Activated CD4-positive, alpha-beta memory T cell treated with anti-CD3 and anti-CD28 coated beads for 36 hours (primary cell): ENCODE measurements at places on chromosomes 11 and 22.

GRCh38 chr11:13850231-13851005 lies 112.1 kb upstream of the SPON1 start:
- DNase-seq = no peak

DNA sequence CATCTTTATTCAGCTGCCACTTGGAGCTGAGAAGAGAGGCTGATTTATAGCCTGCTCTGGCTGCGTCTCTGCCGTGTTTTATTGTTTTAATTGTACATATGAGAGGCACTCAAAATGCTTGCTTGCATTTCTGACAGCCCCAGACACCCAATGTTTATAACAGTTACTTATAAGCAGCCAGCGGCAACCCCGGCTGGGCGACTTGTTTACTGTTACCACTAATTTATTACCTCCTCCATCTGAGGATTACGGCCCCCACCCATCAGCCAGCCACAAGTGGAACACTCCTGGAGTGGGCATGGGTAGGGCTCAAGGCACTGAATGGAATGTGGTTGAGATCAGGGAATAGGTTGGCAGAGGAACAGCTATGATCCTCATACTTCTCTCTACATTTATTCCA lies 61.2 kb downstream of the CLPB start:
- no peak for DNase-seq

GRCh38 chr11:69650081-69650831 lies 9.3 kb downstream of the CCND1 start:
- DNase-seq = no peak

DNA sequence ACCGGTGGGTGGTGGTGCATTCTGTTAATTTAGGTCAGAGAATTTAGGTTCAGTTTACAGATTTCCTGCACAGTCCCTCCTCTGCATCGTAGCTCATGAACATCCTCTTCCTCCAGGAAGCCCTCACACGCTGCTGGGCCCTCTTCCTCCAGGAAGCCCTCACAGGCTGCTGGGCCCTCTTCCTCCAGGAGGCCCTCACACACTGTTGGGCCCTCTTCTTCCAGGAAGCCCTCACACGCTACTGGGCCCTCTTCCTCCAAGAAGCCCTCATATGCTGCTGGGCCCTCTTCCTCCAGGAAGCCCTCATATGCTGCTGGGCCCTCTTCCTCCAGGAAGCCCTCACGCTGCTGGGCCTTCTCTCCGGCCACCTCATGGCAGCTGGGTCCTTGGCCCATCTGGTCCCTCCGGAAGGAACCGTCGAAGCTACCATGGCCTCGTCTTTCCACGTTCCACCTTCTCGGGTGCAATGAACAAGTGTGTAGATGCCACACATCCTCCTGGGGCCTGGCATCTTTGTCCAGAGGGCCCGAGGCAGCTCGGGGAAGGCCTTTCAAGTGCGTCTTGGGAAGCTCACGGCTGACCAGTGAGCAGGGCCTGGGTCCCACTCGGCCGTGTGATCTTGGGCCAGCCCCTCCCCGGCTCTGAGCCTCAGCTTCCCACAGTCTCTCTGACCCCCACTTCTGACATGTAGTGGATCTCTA lies 58.9 kb upstream of the PPARA start:
- no peak for DNase-seq

GRCh38 chr22:19955241-19956128 lies 13.9 kb upstream of the TXNRD2 start:
- DNase-seq = no peak

- peak; percentile 26 for DNase-seq
Observed at GRCh38 chr11:86637988-86638387, 34.4 kb downstream of the ME3 start.

- no peak for DNase-seq
Observed at GRCh38 chr11:27147916-27148315, 107.3 kb downstream of the BBOX1 start.

GRCh38 chr11:74397501-74398243 lies 561 bp downstream of the PGM2L1 start:
- peak; percentile 44 for DNase-seq

DNA sequence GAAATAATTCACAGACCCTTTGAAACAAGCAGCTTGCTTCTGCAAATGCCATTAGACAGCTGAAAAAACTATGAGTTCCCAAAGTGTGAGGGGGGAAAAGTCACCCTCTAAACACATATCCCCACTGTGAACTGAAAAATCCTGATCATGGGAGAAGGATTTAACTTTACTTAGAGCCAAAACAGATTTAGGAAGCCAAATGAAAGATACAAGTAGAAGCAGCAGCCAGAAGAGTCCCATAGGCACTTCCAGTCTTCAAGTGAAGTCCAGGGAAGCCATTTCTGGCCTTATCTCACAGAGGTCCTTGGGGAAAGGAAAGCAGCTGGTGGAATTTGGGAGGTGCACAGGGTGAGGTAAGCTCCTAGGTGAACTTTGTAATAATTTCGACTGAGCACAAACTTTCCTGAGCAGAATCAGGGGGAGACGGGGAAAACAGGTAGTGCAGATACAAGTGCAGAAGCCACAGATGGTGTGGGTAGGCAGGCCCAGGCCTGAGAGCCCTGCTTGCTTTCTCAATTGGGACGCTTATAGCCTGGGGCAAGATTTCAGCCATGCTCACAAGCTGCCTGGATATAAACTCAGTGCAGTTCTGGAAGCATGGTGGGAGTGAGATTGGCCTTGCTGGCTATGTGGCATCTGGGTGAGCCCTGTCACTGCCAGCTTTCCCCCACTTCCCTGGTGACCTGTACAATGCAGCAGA lies 44.8 kb downstream of the GAS2 start:
- DNase-seq = no peak

- no peak for DNase-seq
Observed at GRCh38 chr11:2538951-2539350, 94.1 kb downstream of the KCNQ1 start.

DNA sequence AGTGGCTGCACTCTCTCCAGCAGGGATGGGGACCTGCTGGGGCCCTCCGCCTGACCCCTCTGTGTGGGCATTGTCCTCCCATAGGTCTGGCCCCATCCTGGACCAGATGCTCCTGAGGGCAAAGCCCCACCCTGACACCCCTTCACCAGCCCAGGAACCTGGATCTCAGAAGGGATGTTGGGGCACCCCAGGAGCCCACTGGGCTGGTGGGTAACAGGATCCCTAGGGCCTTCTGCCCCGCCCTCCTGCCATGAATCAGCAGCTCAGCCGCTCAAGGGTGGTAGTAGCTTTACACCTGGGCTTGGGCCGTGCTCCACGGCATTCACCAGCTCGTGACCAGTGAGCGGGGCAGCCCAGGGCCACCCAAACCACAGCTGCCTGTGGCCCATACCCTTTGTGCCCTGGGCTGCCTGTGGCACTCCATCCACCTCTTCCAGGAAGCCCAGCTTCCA lies 1.0 kb upstream of the MAPK12 start:
- DNase-seq = peak; percentile 29

DNA sequence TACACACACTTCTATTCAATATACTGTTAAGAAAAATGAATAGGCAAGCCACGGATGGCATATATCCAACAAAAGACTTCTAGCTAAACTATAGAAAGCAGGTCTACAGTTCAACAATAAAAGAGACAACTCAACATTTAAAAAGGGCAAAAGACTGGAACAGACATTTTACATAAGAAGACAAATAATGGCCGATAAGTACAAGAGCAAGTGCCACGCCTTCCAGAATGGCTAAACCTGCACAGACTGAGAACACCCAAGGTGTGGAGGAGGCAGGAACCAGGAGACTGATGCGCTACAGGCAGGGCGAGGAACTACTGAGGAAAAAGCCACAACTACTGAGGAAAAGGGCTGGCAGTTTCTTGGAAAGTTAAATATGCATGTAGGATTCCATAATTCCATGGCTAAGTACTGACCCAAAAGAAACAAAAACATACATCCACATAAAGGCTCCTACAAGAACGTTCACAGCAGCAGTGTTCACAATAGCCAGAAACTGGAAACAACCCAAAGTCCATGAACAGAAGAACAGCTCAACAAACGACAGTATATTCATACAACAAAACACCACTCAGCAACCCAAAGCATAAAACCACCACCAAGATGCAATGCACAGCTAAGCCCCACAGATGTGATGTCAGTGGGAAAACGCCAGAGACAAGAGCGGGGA lies 9.6 kb upstream of the MOB2 start:
- no peak for DNase-seq
